NCI-H1694 (cell line): ENCODE measurements at places on chromosomes 4 and X.
A peak's percentile ranks its signal among the peaks of the same experiment; 100 is the strongest.

- DNase-seq: no peak
These were observed 217.3 kb downstream of the DKK2 start for GRCh38 chr4:106818764-106819163.

GRCh38 chr4:77797239-77797638 is 21.9 kb downstream of the CNOT6L start:
- DNase-seq: no peak

DNA sequence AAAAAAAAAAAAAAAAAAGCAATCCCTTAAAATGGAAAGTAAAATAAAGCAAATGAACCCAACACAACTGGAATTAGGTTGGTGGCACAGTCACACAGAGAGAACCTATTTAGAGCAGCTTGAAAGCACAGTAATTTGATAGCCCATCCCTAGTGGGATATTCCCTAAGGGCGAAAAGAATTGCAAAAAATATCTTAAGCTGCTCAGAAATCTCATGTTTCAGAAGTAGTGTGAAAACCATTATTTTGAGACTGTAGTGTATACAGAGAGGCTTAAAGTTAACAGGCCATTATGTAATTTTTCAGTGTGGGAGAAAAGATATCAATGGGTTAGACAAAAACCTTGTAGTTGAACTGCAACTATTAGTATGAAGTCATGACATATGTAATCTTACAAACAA is 40.0 kb upstream of the DHX15 start:
- DNase-seq: no peak

- peak; percentile 30 for DNase-seq
These were observed 34.1 kb upstream of the ZNF81 start for GRCh38 chrX:47802589-47802988.

DNA sequence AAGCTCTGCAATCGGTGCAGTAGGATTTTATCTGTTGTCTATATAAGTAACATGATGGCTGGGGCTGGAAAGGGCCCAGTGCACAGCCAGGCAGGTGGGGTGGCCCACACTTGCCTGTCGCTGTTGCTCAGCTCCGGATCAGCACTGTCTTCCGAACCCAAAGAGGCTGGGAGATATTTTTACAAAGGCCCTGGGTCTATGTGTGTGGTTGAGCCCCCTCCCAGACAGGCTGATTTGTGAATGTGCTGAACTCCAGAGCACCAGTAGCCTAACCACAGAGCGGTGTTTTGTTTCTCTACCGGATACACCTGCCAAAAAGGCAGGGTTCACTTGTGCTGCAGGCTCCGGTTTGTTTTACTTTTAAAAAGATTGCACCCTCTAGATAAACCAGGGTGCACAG is 33.5 kb upstream of the CHRNA9 start:
- no peak for DNase-seq

- no peak for DNase-seq
These were observed 58.4 kb downstream of the PDGFC start for GRCh38 chr4:156913234-156913633.

DNA sequence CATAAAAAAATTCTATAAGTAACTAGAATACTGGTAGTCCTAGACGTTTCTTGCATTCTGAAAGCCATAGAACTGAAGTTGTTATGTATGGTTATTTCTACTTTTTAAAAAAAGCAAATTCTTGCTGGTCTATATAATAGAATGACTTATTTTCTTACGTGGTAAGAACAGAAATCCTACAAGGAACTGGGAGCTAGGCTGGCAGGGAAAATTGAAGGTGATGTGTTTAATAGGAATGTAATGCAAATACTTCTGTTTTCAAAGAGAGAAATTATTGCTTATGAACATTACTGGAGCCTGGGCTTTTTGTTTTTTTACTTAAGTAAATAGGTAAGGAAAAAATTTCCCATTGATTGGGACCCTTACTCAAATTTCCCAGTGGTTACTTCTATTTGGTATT is 8.9 kb downstream of the CCNA2 start:
- DNase-seq: no peak

GRCh38 chrX:30965767-30966166 is 76.7 kb upstream of the TAB3 start:
- no peak for DNase-seq

- DNase-seq: no peak
These were observed 70.8 kb downstream of the TBCK start for GRCh38 chr4:106245176-106245575.

DNA sequence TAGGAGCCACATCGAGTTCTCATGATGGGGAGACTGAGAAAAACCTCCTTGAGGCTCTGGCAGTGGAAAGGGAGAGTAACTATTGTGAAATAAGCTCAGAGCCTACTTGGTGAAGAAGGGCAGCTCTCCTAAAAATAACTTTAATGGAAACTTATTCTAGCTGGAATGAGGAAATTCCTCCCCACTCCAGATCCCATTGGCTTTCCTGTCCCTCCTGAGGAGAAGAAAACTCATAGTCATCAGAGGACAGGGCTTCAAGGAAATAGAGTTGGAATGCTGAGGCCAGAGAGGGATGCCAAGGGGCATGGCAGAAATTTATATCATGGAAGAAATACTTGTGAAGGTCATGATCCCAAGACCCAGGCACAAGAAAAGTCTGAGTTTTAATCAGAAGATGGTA is 70.7 kb upstream of the TAPT1 start:
- no peak for DNase-seq

DNA sequence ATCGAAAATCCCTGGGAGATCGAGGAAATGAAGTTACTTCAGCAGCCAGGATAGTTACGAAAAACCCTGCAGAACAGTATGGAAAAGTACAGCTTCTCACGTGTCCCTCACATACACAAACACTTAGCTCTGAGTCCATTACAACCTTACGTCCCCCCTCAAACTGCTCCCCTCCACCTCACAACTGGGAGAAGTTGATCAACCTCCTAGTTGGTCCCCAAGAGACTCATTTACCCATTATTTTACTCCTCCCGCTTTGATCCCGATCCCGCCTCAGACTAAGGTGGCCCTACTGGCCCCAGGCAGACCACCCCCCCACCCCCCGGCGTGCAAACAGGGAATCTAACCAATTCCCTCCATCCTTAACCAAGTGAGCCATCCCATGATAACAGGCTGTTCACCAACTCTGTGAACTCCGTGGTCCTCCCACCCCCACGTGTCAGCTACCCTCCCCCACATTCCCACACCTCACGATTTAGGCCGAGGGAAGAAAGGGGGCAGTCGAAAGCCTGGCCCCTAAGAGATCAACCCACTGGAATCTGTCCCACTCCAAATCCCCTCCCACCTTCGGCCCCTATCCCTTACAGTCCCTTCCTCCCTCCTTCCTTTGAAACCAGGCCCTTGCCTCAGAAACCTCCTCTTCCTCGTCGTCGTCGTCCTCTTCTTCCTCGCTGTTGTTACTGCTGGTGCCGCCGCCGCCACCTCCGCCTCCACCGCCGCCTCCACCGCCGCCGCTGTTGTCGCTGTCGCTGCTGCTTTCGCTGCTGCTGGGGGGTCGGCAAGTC is 755 bp downstream of the ANKRD17 start:
- DNase-seq: no peak

GRCh38 chrX:49934729-49935128 is 12.3 kb downstream of the CLCN5 start:
- DNase-seq: no peak
